ENCODE measurements at places on chromosomes 12 and 14. TPM values are rescaled to one million over a fixed set of nuclear protein-coding genes. Genes with fewer than 3 reads are reported as not detected.

DNA sequence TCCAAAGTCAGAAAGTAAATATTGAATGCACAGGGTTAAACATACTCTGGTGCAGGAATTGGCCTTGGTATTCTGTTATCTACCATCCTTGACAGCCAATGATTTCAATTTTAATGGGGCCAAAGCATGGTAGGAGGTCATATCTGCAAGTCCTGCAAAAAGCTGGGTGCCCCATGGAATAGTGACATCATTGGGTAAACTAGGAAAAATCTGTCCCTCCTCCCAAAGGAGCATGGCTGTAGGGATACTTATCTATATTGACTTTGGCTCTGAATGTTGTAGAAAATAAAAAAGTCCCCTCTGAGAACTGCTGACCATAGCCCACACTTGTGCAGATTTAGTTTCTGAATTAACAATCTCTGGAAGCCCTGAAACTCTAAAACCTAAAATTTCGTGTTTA is 403.2 kb upstream of the SEL1L start:
- no peak for DNase-seq
- no peaks in the 10 kb centered on the region for H3K27me3 ChIP-seq
- H3K4me1 ChIP-seq, result no peaks in the 10 kb centered on the region
- H3K4me3 ChIP-seq, result no peak overlapping the region
- no peaks in the 10 kb centered on the region for H3K36me3 ChIP-seq

DNA sequence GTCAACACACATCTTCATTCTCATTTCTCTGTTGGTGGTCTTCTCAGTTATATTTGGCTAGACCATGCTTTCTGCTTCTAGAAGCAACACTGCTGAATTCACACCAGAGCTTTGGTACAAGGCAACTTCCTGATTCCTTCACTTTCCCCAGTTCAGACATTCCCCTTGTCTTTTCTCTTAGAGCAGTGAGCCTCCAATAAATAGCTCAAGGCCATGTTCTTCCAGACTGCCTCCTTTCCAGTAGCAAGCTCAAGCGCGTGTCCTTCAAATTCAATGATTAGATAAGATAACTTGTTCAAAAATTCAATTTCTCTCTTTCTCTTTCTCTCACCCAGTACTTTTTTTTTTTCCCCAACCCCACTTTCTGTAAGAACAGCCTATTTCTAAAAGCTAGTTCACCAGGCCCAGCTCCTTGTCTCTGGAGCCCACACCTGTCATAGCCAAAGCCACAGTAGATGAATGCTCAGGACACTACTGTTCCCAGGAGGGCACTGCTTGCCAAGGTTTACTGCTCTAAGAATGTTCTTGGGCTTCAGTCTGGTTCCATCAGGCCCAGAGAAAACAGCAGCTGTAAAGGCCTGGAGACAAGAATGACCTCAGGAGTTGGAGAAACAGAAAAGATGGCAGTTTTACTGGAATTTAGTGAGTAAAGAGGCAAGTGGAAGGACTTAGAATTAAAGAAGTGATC is 17.7 kb downstream of the TBK1 start:
- H3K4me1 ChIP-seq, result peaks cover 28% of the 10 kb centered on the region
- H3K36me3 ChIP-seq, result peaks cover 59% of the 10 kb centered on the region
- DNase-seq, result peak; percentile 44
- peak overlapping the region; percentile 65 for H3K27ac ChIP-seq
- no peak overlapping the region for H3K4me3 ChIP-seq

- H3K4me3 ChIP-seq, result no peak overlapping the region
- H3K27ac ChIP-seq, result no peak overlapping the region
- H3K36me3 ChIP-seq, result no peaks in the 10 kb centered on the region
- peaks cover 25% of the 10 kb centered on the region for H3K4me1 ChIP-seq
- no peaks in the 10 kb centered on the region for H3K27me3 ChIP-seq
Measured at GRCh38 chr12:1980282-1980681, 24.0 kb downstream of the DCP1B start.

GRCh38 chr14:76050797-76051392 is 65.3 kb downstream of the IFT43 start:
- peak; percentile 81 for DNase-seq
- no peaks in the 10 kb centered on the region for H3K27me3 ChIP-seq
- H3K4me3 ChIP-seq, result no peak overlapping the region
- no peaks in the 10 kb centered on the region for H3K36me3 ChIP-seq

DNA sequence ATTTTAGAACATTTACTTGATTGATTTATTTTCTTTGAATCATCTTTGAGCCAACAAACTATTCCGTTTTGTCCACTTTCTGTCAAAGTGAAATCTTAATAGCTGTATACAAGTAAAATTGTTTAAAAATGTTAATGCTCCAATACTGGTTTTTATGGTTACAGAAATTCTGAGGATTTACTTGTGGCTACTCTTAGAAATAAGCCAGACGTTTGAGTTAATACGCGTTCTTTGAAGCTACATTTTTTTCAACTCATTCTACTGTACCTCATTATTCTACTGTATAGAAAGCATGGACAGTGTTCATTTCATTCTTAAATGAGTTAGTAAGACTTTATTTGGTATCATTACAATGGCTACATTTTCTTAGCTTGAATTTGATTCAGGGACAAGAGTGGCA is 996.2 kb upstream of the FLRT2 start:
- no peaks in the 10 kb centered on the region for H3K27me3 ChIP-seq
- H3K27ac ChIP-seq, result no peak overlapping the region
- H3K36me3 ChIP-seq, result no peaks in the 10 kb centered on the region
- DNase-seq, result no peak

- no peak for DNase-seq
- H3K4me1 ChIP-seq, result no peaks in the 10 kb centered on the region
- H3K4me3 ChIP-seq, result no peak overlapping the region
- no peak overlapping the region for H3K27ac ChIP-seq
Measured at GRCh38 chr12:102722147-102722546, 194.9 kb downstream of the PAH start.

DNA sequence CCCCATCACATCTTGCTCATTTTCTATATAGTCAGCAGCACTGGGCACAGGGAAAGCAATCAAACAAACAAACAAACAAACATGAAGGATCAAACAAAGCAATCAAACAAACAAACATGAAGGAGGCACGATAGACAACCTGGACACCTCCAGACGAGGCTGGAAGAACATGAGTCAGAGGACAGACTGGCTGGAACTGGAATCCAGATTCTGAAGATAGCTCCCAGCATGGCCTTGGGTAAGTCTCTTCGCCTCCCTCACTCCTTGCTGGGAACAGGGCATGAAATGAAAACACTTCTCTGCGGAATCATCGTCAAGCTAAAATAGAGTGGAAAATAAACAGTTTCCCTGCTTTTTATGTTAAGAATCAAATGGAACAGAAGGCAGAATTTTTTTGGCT is 984.8 kb downstream of the VRK1 start:
- H3K4me3 ChIP-seq, result no peak overlapping the region
- no peak overlapping the region for H3K27ac ChIP-seq
- H3K27me3 ChIP-seq, result no peaks in the 10 kb centered on the region
- H3K4me1 ChIP-seq, result no peaks in the 10 kb centered on the region

DNA sequence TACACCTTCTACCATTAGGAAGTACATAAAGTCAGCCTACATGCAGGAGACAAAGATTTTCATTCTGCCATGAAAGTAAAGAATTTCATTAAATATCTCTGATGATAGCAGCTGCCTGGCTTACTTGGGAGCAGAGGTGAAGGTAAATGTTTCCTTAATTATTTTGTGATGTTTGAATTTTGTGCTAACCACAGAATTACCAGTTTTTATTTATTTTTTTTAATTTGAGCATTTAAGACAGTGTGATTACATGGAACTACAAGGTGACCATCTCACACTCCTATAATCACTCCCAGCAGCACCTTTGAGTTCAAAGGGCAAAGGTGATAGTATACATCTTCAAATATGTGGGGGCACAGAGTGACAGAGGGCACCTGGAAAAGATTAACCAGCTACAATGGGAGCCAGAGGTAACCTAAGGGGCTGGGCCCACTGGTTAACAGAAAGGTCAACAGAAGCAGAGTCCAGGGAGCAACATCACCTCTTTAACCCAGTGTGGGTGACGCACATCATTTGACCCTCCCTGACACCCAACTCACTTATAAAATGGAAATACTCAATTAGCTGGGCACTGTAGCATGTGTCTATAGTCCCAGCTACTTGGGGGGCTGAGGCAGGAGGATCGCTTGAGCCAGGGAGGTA is 65.0 kb downstream of the GCH1 start:
- no peaks in the 10 kb centered on the region for H3K36me3 ChIP-seq
- no peak overlapping the region for H3K27ac ChIP-seq
- no peak overlapping the region for H3K4me3 ChIP-seq
- H3K27me3 ChIP-seq, result no peaks in the 10 kb centered on the region
- H3K4me1 ChIP-seq, result no peaks in the 10 kb centered on the region

GRCh38 chr12:63924781-63925180 is 80.3 kb downstream of the SRGAP1 start:
- no peaks in the 10 kb centered on the region for H3K4me1 ChIP-seq
- H3K4me3 ChIP-seq, result no peak overlapping the region
- H3K36me3 ChIP-seq, result no peaks in the 10 kb centered on the region

DNA sequence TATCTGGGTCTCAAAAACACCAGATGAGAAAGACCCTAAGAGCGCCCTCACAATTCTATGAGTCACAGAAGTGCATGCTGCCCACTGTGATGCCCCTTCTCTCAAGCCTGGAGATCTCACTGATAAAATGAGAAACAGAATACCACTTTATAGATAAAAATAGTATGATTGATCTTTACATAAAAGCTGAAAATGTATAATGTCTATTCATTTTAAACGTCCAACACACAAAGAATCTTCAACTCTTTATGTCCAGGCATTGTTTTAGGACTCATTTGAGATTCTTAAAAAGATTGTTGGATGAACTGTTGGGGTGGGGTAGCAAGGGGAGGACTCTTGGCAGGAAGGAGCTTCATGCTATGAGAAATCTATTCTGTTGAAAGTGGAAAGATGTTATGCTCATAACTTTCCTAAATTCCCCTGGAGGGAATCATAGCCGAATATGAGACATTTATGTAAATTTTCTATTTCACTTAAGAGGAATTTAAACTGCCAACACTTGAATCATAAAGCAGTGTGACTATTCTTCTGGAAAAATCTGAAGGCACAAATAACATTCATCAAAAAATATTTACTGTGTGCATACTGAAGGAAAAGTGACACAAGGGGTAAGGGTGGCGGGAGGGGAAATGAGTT is 174.6 kb downstream of the STXBP6 start:
- H3K4me1 ChIP-seq, result peaks cover under 1% of the 10 kb centered on the region
- H3K4me3 ChIP-seq, result no peak overlapping the region
- H3K27ac ChIP-seq, result no peak overlapping the region
- no peak for DNase-seq
- no peaks in the 10 kb centered on the region for H3K27me3 ChIP-seq
- H3K36me3 ChIP-seq, result no peaks in the 10 kb centered on the region

- no peaks in the 10 kb centered on the region for H3K36me3 ChIP-seq
- no peaks in the 10 kb centered on the region for H3K27me3 ChIP-seq
- H3K27ac ChIP-seq, result no peak overlapping the region
- H3K4me3 ChIP-seq, result no peak overlapping the region
- no peak for DNase-seq
- peaks cover 18% of the 10 kb centered on the region for H3K4me1 ChIP-seq
Measured at GRCh38 chr12:69107541-69107940, 131.8 kb upstream of the CPSF6 start.

DNA sequence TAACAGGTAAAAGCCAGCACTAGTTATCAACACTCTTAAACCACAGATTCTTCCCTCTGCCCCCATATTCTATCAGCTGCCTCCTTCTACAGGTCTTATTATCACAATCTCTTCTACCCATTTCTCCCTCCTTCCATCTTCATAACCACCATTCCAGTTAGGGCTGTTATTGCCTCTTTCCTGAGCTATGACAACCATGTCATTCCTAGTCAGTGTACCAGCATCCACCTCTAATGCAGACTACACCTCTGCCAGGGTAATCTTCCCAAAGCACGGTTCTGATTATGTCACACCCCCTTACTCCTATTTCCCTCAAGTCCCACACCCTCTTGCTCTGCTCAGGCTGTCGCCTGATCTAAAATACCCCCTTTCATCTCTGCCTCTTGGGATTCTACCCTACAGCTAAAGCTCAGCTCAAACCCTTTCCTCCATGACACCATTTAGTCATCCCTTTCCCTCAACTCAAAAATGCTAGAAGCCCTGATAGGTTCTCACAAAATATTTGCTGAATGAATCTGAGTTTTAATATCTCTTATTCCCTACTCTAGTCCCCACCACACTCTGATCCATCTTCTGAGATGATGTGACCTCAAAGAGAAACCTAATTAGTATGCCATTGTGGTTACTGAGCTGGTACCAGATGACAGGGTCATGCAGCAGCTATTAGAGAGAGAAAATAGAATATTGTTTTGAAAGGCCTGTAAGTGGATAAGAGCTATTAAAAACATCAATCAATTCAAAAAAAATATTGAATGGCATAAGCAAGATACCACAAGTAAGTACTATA is 11.7 kb downstream of the RACGAP1 start:
- H3K36me3 ChIP-seq, result no peaks in the 10 kb centered on the region
- no peak overlapping the region for H3K27ac ChIP-seq
- H3K27me3 ChIP-seq, result no peaks in the 10 kb centered on the region
- no peaks in the 10 kb centered on the region for H3K4me1 ChIP-seq
- no peak for DNase-seq
- no peak overlapping the region for H3K4me3 ChIP-seq

DNA sequence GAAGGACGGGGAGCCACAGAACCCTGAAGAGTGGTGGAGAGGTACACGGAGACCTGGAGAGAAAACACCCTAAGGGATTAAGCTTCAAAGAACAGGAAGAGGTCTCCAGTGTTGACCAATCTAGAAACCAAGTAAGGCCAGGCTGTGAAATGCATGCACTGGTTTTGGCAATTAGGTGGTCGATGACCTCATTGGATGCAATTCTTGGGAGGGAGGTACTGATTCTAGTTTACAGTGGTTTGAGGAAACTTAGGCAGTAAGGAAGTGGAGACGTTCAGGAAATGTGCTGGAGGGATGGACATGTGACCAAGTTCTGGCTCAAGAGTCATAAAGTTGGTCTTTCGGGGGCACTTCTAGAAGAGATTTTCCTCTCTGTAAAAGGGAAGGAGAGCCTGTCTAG is 91.3 kb upstream of the CEP83 start:
- DNase-seq, result no peak
- H3K4me1 ChIP-seq, result no peaks in the 10 kb centered on the region
- H3K4me3 ChIP-seq, result no peak overlapping the region
- no peak overlapping the region for H3K27ac ChIP-seq

DNA sequence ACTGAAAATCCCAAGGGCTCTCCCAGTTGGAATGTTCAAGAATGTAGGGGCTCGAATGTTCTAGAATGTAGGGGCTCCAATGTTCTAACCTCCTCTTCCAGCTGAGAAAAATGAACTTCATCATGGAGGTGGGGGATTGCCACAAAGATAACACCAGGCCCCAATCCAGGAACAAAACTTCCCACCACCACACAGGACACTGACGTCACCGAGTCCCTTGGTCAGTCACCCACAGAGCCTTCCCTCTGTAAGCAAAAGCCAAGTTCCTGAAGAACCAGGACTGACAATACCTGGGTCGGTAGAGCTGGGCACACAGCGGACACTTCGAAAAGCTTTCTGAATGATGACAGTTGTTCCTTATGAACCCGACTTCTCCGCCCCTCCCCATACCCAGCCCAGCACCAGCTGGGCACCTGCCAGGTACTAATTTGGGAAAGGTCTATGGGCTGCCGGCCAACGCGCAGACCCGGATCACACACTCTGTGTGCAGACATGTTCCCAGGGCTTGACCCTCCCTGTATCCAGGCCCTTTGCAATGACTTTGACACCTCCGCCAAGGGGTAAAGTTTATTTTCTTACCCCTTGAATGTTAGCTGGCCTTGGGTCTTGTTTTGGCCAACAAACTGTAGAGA is 18.9 kb downstream of the ITPK1 start:
- no peaks in the 10 kb centered on the region for H3K36me3 ChIP-seq
- H3K27me3 ChIP-seq, result no peaks in the 10 kb centered on the region
- no peak overlapping the region for H3K27ac ChIP-seq
- no peak for DNase-seq
- H3K4me3 ChIP-seq, result no peak overlapping the region

The ZC2HC1C gene
- polyA plus RNA-seq, result 6.1 TPM

The STYK1 gene
- 0.08 TPM for polyA plus RNA-seq

The CLEC7A gene
- polyA plus RNA-seq, result 3.9 TPM

The GMFB gene
- 53.6 TPM for polyA plus RNA-seq

Data from adrenal gland (tissue), 19 donors.